Stimulated activated CD4-positive, alpha-beta T cell treated with anti-CD3 and anti-CD28 coated beads, TNF-alpha, amount 100 ng/mL, for 1 hour (primary cell): ENCODE measurements at places on chromosomes 5 and 9.

DNA sequence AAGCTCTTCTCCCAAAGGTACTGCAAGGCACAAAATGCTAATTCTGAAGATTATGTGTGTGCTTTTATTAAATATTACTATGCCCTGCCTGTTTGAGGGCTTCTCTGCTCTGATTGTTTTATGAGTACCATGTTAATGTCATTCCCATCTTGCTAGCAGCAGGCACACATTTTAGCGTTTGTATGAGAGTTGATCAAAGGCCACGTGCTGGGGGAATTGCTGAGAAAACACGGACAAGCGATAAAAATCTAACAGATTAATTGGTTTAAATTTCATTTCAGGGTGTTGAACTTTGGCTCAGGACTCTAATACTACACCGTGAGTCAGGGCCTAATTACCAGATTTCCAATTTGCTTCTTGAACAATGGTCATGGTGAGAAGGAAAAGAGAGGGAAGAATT is 298.4 kb downstream of the EBF1 start:
- DNase-seq, result no peak

DNA sequence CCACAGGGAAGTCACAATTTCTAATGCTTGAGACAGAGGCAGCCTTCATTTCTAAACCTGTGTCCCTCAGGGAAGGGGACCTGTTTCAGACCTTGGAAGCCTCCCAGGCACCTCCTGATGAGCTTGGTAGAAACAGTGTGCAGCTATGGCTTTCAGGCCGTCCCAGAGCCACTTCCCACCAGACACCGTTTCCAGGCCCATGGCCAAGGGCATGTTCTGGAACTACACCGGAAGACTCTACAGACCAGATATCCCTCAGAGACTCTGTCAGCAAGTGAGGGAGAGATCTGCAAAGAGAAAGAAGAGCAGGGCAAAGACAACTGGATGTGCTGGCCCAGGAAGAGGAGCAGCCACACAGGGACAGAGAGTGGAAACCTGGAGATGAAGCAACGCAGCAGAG is 82.2 kb upstream of the HSPA9 start:
- DNase-seq, result no peak

DNA sequence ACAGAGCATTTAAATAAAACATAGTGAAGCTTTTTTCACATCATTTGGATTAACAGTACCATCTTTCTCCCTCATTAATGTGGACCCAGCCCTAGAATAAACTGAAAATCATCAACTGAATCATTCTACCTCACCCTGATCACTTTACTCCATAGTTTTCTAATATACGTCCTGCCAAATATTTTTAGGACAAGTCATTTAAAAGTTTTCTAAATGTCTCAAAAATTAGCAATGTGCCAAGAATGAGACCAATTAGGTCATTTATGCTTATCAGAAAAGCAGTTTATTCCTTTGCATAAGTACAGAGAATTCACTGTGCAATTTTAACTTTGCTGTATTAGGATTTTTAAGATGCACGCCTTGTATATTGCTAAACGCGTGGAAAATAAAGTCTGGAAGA is 284.4 kb downstream of the PIK3R1 start:
- DNase-seq, result no peak

DNA sequence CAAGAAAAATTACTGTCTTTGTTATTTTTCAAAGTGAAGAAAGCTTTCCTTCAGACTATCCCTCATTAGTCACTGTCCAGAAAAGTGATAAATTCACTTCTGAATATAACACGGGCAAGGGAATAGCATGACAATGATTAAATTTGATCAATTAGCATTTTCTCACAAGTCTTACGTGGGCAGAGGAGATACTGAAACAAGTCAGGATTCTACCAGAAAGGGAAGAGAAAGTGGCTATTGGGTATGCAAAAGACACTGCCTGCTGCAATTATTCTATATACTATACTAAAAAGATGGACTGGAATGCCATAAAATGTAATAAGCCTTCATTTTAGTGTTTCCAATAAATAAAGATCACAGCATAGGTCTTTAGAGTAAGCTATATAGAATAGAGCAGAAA is 7.4 kb downstream of the COX7C start:
- DNase-seq, result no peak

DNA sequence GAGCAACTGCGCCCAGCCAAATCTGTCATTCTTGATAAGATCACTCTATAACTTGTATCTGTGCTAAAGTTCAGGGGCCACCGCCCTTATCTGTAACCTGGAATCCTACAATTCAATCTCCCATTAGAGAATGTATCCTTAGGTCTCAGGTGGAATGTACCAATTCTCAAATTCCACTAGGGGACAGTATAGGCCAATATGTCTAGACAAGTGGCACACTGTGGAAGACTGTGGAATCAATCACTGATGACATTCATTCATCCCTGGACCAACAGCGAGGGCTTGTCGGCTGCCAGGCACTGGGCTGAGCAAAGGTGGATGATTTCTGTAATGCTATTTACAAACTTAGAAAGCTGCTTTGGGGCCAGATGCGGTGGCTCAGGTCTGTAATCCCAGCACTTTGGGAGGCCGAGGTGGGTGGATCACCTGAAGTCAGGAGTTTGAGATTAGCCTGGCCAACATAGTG is 28.7 kb upstream of the MEGF9 start:
- DNase-seq, result no peak

DNA sequence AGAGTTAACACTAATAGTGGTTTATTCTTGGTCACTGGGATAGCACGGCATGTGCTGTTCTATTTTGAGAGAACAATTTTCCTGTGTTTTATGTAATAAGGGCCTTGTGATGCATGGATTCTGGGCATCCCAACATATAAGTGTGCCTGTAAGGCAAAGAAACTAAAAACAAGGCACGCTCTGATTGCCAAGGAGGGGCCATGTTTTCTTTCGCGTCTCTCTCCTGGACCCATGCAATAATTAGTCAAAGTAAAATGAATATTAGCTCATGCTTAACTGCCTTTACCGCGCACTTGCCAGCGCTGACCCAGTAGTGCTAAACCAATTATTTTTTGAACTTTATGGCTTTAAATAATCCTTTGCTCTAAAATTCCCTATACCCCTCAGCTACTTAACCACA is 140.9 kb downstream of the PSAT1 start:
- no peak for DNase-seq

DNA sequence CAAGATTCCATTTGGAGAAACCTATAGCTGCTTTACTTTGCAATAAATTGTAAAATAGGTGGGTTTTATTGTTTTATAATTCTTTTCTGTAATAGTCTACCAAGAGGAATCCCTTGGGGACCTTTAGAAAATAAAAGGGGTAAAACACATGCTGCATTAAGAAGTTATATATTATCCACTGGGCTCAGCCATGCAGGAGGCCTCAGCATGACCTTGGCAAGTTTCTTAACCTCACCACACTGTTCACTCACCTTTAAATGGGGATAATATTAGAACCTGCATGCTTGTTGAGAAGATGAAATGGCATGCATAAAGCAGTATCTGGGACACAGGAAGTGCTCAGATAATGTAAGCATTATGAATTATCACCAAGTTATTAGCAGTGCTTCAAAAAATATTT is 120.2 kb downstream of the SEMA5A start:
- DNase-seq, result no peak

GRCh38 chr5:139863855-139864558 is 68.4 kb downstream of the PSD2 start:
- peak; percentile 46 for DNase-seq
